ENCODE measurements at places on chromosomes 1 and 21. TPM values are rescaled to one million over a fixed set of nuclear protein-coding genes. Genes with fewer than 3 reads are reported as not detected.

DNA sequence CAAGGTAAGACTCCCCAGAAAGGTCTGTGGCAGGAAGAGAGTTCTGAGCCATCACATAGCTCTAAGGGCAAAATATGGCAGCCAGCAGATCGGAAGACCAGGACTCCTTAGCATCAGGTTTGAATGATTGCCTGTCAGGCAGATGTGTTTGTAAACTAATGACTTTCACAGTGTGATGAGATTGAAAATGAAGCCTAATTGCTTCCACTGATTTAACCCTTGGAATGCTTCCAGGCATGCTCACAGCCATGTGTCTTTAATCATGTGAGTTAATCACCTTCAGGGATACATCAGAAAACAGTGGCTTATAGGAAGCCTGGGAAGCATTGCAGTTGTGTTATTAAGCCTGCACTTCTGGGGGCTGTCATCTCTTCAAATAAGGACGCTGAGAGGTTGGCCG, 82.8 kb downstream of the LRRC53 start:
- no peaks in the 10 kb centered on the region for H3K27me3 ChIP-seq
- H3K27ac ChIP-seq: no peak overlapping the region
- DNase-seq: no peak

GRCh38 chr1:82564333-82564732, 763.6 kb downstream of the ADGRL2 start:
- no peak overlapping the region for H3K27ac ChIP-seq
- H3K4me3 ChIP-seq: no peak overlapping the region
- no peaks in the 10 kb centered on the region for H3K36me3 ChIP-seq
- no peaks in the 10 kb centered on the region for H3K4me1 ChIP-seq
- DNase-seq: no peak
- no peaks in the 10 kb centered on the region for H3K27me3 ChIP-seq

GRCh38 chr1:167490765-167491164, 27.6 kb downstream of the CD247 start:
- no peak for DNase-seq
- peak overlapping the region; percentile 60 for H3K27ac ChIP-seq
- H3K4me3 ChIP-seq: no peak overlapping the region
- H3K36me3 ChIP-seq: peaks cover 21% of the 10 kb centered on the region
- no peaks in the 10 kb centered on the region for H3K27me3 ChIP-seq

DNA sequence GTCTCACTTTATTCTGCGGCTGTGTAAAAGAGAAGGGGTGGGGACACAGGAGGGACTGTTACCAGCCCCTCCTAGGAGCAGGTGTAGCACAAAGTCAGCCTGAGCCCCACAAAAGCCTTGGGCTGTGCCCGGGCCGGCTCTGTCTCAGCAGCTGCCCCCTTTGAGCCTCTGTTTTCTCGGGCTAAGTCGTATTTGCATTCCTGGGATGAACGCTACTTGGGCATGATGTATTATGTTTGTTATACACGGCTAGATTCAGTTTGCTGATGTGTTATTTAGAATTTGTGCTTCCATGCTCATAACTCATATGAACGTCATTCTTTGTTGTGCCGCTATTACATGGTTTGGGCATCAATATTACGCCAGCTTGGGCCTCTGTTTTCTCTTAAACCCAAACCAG, 47.8 kb downstream of the KCNN3 start:
- H3K4me1 ChIP-seq: no peaks in the 10 kb centered on the region
- no peak overlapping the region for H3K27ac ChIP-seq
- H3K4me3 ChIP-seq: no peak overlapping the region
- H3K27me3 ChIP-seq: no peaks in the 10 kb centered on the region
- no peak for DNase-seq
- H3K36me3 ChIP-seq: no peaks in the 10 kb centered on the region

- no peak for DNase-seq
- H3K4me3 ChIP-seq: no peak overlapping the region
- H3K27me3 ChIP-seq: no peaks in the 10 kb centered on the region
- peaks cover 6% of the 10 kb centered on the region for H3K4me1 ChIP-seq
Measured at GRCh38 chr1:30713311-30713710, 10.1 kb downstream of the MATN1 start.

GRCh38 chr21:25457411-25457810, 149.9 kb downstream of the MRPL39 start:
- no peaks in the 10 kb centered on the region for H3K36me3 ChIP-seq
- peak; percentile 60 for DNase-seq
- no peaks in the 10 kb centered on the region for H3K27me3 ChIP-seq
- peak overlapping the region; percentile 57 for H3K27ac ChIP-seq

GRCh38 chr1:230069796-230070195, 2.8 kb downstream of the GALNT2 start:
- H3K27me3 ChIP-seq: no peaks in the 10 kb centered on the region
- peaks cover 21% of the 10 kb centered on the region for H3K4me1 ChIP-seq
- H3K36me3 ChIP-seq: no peaks in the 10 kb centered on the region

DNA sequence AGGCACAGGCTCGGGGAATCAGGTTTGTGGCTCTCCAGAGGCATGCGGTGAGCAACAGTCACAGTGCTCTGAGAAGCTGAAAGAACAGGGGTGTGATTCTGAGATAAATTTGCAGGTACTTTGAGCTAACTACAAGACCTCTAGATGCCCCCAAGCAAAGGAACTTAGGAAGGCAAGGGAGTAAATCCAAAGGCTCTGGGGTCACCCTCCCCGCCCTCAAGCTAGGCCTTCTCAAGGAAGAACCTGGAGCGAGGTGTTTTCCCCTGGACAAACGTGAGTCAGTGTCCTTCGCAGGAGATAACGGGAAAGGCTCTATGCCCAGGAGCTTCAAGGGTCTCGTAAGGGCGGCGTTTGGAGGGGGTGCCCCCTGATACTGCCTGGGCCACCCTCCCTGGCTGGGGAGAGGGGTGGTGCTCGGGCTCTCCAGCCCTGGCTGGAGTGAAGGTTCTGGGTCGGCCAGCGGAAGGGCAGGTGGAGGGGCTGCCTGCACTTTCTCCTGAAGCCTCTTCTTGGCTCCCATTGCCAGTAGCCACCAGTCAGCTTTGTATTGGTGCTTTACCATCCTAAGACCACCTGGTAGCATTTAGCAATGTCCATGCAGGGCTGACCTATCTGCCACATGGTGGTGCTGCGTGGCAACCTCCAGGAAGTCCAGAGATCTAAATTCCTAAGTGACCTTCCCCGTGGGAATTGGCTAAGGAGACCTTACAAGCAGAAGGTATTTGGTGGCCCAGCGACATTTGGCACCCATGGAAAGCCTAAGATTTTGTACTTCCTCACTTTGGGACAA, 44.0 kb downstream of the GPR161 start:
- H3K4me3 ChIP-seq: no peak overlapping the region
- H3K27ac ChIP-seq: no peak overlapping the region
- no peaks in the 10 kb centered on the region for H3K27me3 ChIP-seq
- DNase-seq: no peak
- no peaks in the 10 kb centered on the region for H3K36me3 ChIP-seq

DNA sequence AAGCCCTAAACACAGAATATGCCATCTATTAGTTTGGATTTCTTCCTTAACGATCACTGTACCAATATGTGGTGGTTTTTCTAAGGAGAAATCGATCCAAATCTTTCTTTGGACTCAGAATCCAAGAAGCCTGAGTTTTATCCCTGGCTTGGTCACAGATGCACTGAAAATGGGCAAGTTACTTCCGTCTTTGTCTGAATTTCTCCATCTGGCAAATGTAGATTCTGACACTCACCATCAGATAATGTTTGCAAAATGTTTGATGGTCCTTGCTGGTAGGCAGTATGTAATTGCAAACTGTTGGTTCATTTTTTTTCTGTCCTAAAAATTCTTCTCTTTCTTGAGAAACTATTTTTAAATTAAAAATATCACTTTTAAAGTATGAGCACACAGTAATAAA, 115.0 kb downstream of the TSEN15 start:
- H3K4me3 ChIP-seq: no peak overlapping the region
- H3K27ac ChIP-seq: no peak overlapping the region
- no peaks in the 10 kb centered on the region for H3K4me1 ChIP-seq
- no peaks in the 10 kb centered on the region for H3K27me3 ChIP-seq
- DNase-seq: no peak
- H3K36me3 ChIP-seq: no peaks in the 10 kb centered on the region

DNA sequence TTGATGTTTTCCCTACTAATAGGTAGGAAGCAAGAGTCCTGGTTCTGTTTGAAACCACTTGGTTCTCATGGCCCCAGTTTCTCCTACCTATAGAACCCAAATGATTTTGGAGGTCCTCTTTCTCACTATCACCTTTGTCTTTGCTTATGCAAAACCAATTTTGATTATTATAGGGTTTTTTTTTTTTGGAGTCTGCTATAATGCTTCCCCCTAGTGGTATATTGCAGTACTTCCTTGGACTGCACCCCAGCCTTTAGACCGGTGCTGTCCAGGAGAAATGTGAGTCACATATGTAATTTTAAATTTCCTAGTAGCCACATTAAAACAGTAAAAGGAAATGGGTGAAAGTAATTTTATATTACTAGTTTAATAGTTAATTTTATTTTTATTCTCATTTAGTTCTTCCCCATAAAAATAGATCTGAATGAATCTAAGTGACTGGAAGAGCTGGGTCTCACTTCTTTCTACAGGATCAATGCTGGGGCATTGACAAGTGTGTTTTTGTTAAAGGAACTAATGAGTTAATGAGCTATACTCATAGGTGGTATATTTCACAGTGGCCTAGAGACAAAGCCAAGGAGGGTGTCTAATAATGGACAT, 10.6 kb downstream of the FCMR start:
- peaks cover 59% of the 10 kb centered on the region for H3K36me3 ChIP-seq
- DNase-seq: peak; percentile 55
- H3K27ac ChIP-seq: no peak overlapping the region
- H3K4me3 ChIP-seq: no peak overlapping the region
- H3K4me1 ChIP-seq: peaks cover 97% of the 10 kb centered on the region

- H3K27ac ChIP-seq: no peak overlapping the region
- no peak for DNase-seq
- no peaks in the 10 kb centered on the region for H3K36me3 ChIP-seq
- no peaks in the 10 kb centered on the region for H3K27me3 ChIP-seq
Measured at GRCh38 chr1:167198518-167199133, 22.1 kb upstream of the POU2F1 start.

DNA sequence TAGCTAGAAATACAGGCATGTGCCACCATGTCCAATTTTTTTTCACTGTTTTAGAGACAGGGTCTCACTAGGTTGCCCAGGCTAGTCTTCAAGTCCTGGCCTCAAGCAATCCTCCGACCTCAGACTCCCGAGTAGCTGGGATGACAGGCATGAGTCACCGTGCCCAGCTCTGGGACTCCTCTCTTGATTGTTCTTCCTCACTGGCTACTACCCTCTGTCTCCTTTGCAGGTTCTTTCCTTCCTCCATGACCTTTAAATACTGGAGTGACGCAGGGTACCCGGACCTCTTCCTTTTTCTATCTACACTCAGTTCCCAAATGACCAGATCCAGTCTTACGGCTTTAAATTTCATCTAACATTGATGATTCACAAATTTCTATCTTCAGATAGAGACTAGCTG, 34.9 kb downstream of the ASH1L start:
- peaks cover 27% of the 10 kb centered on the region for H3K4me1 ChIP-seq
- H3K36me3 ChIP-seq: no peaks in the 10 kb centered on the region
- H3K27ac ChIP-seq: no peak overlapping the region

DNA sequence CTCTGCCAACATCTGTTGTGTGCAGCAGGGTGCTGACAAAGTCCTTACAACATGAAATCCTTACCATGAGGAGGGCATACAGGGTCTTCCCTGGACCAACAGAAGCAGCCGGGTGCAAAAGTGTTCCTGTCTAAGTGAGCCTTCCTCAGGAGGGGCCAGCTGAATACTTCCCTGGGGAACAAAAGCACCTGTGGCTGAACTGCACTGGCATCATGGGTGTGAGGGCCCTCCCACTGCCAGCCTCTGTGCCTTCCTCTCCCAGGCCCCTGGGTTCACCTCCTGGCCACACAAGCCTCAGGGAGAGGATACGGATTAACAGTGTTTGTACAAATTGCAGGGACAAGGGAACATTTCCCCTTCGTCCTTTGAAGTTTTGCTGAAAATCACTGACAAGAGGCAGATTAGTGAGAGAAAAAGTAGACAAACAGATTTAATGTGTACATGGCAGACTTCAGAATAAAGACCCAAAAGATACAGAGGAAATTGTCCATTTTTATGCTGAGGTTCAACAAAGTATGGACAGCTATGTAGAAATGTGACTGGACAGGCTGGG, 91.0 kb upstream of the PPM1J start:
- H3K27ac ChIP-seq: no peak overlapping the region
- H3K27me3 ChIP-seq: no peaks in the 10 kb centered on the region
- no peak overlapping the region for H3K4me3 ChIP-seq

DNA sequence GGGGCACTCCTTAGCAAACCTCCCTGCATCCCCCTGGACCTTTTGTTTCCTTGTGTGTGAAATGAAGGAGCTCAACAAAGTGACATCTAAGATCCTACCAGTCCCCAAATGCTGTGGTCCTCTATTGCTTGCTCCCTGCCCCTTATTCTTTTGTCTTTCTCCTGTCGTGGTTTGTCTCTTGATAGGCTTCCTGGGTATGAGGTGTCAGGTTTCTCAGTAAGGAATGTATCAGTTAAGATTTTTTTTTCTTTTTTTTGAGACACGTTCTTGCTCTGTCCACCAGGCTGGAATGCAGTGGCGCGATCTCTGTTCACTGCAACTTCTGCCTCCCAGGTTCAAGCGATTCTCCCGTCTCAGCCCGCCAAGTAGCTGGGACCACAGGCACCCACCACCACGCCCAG, 16.8 kb downstream of the CNIH3 start:
- no peaks in the 10 kb centered on the region for H3K36me3 ChIP-seq
- no peak overlapping the region for H3K4me3 ChIP-seq
- no peak overlapping the region for H3K27ac ChIP-seq

- no peak for DNase-seq
- no peak overlapping the region for H3K27ac ChIP-seq
- no peak overlapping the region for H3K4me3 ChIP-seq
- H3K36me3 ChIP-seq: no peaks in the 10 kb centered on the region
- H3K27me3 ChIP-seq: no peaks in the 10 kb centered on the region
- no peaks in the 10 kb centered on the region for H3K4me1 ChIP-seq
Measured at GRCh38 chr1:208977638-208978256, 605.8 kb upstream of the CAMK1G start.

DNA sequence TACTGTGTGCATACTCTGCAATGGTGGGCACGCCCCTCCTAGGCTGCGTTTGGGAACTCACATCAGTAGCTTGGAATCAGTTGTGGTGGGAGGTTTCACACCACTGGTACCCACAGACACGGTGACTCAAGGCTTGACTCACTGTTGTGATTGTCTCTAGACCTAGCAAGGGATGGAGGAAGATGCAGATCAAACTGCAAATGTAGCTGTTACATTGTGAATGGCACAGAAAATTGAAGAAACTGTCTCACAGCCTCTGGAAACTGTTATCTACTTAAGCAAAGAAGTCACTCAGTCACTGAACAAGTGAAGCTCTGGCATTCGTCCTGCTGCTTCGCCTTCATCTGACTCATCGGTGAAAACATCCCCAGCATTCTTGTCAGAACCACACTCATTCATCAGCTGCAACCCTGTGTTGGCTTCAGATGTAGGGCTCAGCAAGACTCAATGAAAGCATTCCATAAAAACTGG, 59.5 kb downstream of the POFUT2 start:
- peaks cover 48% of the 10 kb centered on the region for H3K4me1 ChIP-seq
- H3K27ac ChIP-seq: no peak overlapping the region
- DNase-seq: peak; percentile 70
- no peaks in the 10 kb centered on the region for H3K27me3 ChIP-seq
- H3K36me3 ChIP-seq: no peaks in the 10 kb centered on the region

- H3K36me3 ChIP-seq: no peaks in the 10 kb centered on the region
- H3K27ac ChIP-seq: no peak overlapping the region
- no peaks in the 10 kb centered on the region for H3K27me3 ChIP-seq
- no peaks in the 10 kb centered on the region for H3K4me1 ChIP-seq
- no peak for DNase-seq
Measured at GRCh38 chr1:61455400-61455799, 269.5 kb downstream of the TM2D1 start.

FASLG gene
- total RNA-seq: 4.3 TPM

LAPTM5 gene
- 608 TPM for total RNA-seq

FAAP20 gene
- 38.4 TPM for total RNA-seq

ATP5PB gene
- total RNA-seq: 103 TPM

ZSCAN20 gene
- 3.8 TPM for total RNA-seq

KLHDC9 gene
- 0.52 TPM for total RNA-seq

GNG12 gene
- not detected for total RNA-seq

LYPD8 gene
- not detected for total RNA-seq

CFAP107 gene
- not detected for total RNA-seq

Measured in CD4-positive, alpha-beta memory T cell (primary cell).